ENCODE measurements at places on chromosomes 1 and 21.
A peak's percentile ranks its signal among the peaks of the same experiment; 100 is the strongest.

DNA sequence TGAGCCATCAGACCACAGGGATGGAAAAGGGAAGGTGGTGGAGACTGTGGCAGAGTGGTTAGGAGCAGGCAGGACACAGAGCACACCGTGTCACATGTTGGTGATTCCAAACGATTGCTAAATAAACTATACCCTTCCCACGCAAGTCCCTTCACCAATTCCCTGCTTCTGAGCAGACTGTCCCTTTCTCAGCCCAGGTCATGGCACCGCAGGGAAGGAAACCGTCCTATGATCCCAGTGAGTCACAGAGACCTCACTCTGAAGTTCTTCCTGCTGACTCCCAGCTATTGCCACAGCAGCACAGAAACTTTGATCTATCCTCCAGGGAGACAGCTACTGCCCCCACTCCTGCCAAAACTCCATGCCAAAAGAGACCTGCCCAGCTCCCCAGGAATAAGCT, 19.2 kb downstream of the RIMS3 start:
- no peak for DNase-seq

DNA sequence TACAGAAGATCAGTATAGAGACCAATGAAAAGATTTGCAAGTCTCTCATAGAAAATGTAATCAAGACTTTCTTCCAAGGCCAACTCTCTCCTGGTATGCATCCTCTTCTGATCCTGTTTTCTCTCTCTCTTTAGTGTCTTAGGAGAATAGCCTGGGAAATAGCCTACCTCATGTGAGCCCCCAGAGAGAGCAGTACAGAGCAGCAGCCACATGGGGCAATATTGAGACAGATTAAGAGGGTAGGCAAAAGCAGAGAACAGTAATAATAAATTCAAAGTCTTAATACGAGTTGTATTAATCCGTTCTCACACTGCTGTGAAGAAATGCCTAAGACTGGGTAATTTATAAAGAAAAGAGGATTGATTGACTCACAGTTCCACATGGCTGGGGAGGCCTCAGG, 61.4 kb downstream of the RNASEL start:
- DNase-seq = no peak

- no peak for DNase-seq
Measured at GRCh38 chr1:236848274-236848923, 53.3 kb downstream of the MTR start.

- no peak for DNase-seq
Measured at GRCh38 chr1:155033524-155033923, at the start of the genes DCST1 and DCST2. Gene DCST1 (plus strand): TSS chr1:155033824. CDS start chr1:155034037, 213 bp downstream. Gene DCST2 (minus strand): TSS chr1:155033781. CDS start chr1:155033701, 80 bp downstream.

DNA sequence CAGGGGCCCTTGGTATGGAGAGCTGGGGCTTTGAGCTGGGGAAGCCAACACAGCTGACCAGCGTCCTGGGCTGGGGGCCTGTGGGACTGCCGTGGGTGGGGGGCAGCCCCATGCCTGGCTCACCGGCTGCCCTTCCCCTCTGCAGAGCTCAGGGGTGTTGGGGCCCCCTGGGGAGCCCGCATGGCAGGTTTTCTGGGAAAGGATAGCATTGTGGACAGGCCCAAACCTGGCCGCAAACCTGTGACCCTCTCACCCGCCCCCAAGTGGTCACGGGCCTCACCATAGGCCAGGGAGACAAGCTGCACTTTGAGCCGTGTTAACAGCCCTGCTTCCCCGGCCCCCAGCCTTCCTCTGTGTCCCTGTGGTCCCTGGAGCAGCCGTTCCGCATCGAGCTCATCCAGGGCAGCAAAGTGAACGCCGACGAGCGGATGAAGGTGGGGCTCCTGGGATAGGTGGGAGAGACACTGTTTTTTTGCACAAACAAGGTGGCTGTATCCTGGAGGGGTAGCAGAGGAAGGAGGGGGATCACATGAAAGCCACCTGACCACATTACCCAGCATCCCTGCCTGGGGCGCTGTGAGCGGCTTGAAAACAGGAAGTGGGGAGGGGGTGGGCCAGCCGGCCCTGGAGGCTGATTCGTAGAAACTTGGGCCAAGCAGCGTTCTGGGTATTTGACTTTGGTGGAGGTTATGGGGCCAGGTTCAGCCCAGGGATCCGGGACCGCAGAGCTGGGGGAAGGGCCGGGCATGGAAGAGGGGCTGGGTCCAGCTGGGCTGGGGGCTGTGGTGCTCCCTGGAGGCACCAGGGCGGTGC, 65.9 kb downstream of the PIK3CD start:
- no peak for DNase-seq

GRCh38 chr1:165647517-165647916, 16.5 kb downstream of the MGST3 start:
- DNase-seq = no peak

DNA sequence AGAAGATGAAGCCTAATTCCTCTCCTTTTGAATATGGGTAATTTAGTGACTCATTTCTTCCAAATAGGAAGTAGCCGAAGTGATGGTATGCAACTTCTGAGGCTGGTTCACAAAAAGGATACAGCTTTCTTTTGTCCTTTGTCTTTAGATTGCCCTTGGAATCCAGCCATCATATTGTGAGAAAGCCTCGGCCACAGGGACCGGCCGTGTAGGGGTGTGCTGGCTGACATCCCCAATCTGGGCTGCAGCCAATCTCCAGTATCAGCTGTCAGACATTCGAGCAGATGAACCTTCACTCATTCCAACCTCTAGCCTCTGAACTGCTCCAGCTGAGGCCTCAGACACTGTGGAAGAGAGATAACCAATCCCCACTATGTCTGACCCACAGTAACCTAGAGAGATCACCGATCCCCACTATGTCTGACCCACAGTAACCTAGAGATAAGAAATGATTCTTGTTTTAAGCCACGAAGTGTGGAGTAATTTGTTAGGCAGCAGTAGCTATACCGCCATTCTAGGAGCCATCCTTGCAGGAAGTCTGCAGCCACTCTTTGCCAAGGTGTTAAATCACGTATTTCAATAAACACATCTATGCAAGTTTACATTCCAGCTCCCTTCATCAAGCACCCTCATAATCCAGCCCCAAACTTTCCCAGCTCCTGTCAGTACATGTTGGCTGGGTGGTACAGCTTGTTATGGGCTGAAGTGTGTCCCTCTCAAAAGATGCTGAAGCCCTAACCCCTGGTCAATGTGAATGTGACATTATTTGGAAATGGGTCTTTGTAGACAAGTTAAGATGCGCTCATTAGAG, 2.9 kb upstream of the DIP2A start:
- peak; percentile 64 for DNase-seq

Data from hippocampal formation (tissue), 2 donors.